ENCODE measurements at places on chromosomes 5 and 9.
A peak's percentile ranks its signal among the peaks of the same experiment; 100 is the strongest.

- DNase-seq = no peak
Observed at GRCh38 chr5:16076657-16077056, 102.9 kb downstream of the MARCHF11 start.

GRCh38 chr5:407801-408268 lies 35.1 kb upstream of the EXOC3 start:
- no peak for DNase-seq

DNA sequence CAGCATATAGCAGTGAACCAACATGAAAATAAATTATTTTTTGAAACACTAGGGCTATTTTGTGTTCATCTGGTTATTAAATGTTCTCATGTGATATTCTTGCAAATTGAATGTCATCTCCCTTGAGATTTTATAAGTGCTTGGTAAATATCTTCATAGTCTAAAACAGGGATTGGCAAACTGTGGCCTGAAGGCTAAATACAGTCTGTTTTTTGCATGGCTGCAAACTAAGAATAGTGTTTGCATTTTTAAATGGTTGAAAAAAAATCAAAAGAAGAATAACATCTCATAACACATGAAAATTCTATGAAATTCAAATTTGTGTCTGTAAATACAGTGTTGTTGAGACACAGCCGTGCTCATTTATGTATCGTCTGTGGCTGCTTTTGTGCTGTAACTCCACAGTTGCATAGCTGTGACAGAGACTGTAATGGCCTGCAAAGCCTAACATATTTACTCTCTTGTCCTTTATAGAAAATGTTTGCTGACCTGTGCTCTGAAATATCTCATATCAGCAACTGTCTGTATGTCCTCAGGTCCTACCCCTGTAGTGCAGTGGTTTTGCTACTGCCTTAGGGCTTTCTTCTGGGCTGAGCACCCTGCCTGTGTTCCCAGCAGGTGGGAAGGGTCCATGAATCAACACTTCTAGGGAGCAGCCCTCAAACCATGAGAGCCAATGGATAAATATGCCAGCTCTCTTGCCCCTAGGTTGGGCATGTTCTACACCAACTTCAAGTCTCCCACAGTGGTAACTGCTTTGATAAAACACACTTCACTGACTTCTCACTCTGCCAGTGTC lies 41.7 kb upstream of the ARRDC3 start:
- DNase-seq = no peak

- DNase-seq = no peak
Observed at GRCh38 chr9:94014920-94015319, 59.8 kb upstream of the BARX1 start.

DNA sequence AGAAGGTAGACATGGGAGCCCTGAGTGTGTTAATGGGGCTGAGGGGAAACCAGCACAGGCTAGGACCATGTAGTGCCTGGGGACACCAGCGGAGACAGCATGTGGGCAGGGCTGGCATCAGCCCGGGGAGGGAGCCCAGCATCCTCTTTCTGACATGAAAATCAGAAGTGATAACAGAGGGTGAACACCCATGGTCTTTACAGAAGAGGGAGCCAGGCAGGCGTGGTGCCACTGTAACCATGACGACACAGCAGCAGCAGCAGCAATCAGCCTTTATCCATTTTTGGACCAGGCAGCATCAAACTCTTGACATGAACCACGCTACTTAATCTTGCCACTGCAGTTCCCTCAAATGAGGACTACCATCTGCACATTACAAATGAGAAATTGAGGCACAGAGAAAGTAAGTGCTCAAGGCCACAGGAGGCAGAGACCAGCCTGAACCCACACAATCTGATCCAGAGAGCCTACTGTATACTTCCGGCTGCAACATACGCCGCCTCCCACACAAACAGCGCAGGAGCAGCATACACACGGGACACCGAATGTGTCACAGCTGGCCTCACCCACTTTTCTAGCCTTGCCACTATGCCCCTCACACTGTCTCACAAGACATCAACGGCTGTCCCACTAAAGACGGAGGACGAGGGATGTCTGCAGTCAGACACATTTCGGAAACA lies 23.8 kb downstream of the CAMSAP1 start:
- no peak for DNase-seq

GRCh38 chr9:94639999-94640376 lies 670 bp upstream of the FBP1 start:
- DNase-seq = no peak

- DNase-seq = no peak
Observed at GRCh38 chr9:18516965-18517364, 43.0 kb downstream of the ADAMTSL1 start.

DNA sequence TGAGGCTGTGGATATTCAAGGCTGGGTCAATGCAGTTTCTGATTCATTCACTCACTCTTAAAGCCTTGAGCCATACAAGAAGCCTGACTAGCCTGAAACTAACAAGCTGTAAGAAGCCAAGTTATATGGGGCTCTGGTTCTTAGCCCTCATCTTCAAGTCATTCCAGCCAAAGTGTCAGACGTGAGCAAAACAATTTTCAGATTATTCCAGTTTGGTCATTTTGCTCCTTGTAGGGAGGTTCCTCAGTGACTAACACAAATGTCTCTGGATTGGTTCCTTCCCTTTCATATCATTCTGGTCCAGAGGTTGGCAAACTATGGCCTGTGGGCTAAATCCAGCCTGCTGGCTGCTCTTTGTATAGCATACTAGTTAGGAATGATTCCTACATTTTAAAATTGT lies 12.5 kb upstream of the SHOC1 start:
- no peak for DNase-seq

DNA sequence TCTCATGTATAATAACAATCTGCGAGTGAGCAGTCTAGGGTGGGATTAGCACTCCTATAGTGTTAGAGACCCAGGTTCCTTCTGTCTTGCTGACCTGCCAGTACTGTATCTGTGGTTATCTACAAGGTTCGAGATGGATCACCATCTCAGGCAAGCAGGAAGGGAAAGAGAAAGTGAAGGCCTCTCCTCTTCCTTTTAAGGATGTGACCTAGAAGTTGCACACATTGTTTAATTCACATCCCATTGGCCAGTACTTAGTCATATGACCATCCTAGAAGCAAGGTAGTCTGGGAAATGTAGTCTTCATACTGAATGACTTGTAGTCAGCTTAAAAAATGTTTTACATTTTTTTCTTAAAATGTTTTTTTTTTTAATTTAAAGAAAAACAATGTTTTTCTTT lies 168.6 kb downstream of the CARTPT start:
- no peak for DNase-seq

DNA sequence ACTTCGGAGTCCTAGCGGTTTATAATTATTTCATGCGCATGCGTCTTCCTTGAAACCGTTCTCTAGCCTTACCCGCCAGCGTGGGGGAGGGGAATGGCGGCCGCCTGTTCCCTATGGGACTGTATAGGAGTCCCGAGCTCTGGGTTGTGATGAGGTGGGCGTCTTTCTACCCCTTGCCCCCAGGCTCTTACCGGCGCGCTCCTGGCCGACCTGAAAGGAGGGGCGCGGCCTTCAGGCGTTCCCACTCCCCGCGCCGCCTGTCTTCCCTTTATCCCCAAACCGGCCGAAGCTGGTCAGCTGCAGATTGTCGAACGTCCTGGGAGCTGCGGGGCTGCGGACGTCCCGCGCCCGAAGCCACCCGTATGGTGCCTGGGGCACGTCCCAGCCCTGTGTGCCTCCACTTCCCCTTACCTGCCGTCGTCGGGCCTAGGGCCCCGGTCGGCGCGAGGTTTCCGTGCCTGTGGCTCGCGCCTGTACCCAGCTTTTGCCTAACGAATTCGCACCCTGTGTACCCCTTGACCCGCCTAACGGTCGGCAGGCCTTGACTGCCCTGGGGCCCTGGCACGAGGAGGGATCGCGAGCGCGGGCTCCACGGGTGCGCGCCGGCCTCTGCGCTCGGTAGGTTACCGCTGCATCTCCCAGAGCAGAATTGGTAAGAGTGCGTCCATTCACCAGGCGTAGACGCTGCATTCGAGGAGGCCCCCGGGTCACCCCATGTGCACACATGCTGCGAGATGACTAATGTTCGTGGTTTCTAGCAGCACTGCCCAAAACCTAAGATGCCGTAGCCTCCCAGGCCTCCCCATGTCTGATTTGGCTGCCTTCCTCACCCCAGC lies 653 bp upstream of the HNRNPH1 start:
- peak; percentile 47 for DNase-seq

DNA sequence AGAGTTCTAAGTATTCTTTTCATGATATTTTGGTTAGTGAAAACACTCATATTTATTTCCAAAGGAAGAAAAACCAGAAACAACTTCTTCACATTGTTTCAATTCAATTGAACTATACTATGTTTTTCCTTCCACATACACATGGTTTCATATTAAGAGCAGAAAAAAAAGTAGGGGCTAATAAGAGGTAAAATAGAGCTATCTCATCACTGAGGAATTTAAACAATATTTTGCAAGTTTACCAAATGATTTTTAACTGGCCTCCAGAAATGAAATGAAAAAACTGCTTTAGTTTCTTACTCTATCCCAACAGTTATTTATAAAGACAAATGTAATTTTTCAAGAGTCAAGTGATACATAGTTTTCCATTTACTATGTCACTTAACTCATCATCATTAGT lies 233.5 kb downstream of the RFX3 start:
- DNase-seq = no peak

GRCh38 chr9:134412298-134412711 lies 86.0 kb downstream of the RXRA start:
- no peak for DNase-seq

DNA sequence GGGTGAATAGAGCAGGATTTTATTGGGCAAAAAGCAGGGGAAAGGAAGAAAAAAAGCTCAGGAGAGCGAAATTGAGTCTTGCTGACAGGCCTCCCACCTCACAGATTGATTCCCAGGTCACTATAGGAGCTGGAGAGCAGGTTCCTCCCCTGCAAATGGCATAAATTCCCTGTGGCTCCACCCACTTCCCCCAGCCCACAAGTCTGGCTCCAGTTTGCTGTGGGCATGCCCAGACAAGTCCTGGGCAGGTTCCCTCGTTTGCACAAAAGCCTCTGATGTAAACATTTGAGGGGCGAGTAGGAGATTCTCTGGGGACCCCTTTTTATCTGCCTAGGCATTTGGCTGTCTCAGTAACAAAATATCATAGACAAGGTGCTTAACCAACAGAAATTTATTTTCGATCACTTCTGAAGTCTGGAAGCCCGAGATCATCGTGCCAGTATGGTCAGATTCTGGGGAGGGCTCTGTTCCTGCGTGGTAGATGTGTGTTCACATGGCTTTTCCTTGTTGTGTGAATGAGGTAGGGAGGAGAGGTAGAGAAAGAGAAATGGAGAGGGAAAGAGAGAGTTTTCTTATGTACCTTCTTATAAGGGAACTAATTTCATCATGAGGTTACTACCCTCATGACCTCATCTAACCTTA lies 614.5 kb downstream of the MAT2B start:
- no peak for DNase-seq

DNA sequence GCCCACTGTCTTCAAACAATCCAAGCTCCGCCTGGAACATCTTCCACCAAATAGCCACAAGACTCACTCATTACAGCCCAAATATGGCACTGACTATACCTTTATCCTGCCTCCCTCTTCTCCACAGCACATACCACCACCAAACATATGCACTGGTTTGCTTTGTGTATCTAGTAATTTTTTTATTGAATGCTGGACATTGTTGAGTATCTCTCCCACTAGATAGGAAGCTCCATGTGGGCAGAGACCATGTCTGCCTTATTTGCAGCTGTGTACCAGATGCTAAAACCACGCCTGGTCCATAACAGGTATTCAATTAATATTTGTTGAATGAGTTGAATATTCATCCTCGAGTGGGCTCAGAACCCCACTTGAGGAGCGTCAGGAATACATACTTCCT lies 67.2 kb upstream of the FUBP3 start:
- no peak for DNase-seq
